SW 1271 (cell line): ENCODE measurements at places on chromosomes 11 and 22.

DNA sequence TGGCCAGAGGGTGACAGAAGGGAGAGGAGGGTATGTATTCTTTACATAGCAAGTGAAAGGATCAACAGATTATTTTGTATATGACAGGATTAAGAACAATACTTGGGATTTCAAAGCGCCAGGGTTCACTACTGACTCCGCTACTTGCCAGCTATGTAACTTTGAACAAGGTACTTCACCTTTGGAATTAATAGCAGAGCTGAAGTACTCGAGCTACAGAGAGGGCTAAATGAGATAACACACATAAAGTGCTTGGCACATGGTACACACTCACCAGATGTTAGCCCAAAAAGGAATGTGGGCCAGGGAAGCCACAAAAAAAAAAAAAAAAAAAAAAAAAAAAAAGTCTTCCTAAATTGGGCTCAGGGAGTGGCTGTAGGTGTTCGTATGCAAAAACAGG is 408.4 kb downstream of the BUD13 start:
- DNase-seq, result no peak

DNA sequence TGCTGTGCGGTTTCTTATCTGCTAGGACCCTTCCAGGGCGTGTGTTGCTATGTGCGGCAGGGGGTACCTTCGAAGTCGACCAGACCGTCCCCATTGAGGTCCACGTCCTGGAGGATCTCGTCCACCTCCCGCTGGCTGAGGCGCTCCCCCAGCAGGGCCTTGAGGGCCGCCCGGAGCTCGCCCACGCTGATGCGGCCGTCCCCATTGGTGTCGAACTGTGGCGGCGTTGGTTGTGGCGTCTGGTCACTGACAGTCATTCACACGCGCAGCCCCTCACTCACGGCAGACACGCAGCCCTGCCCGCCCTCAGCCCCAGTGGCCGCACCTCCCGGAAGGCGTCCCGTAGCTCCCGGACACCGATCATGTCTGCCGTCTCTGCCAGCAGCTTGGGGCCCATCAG is 3.5 kb downstream of the CABP2 start:
- DNase-seq, result no peak

- DNase-seq, result no peak
Measured at GRCh38 chr11:69401715-69402114, 79.7 kb upstream of the LINC01488 start.

DNA sequence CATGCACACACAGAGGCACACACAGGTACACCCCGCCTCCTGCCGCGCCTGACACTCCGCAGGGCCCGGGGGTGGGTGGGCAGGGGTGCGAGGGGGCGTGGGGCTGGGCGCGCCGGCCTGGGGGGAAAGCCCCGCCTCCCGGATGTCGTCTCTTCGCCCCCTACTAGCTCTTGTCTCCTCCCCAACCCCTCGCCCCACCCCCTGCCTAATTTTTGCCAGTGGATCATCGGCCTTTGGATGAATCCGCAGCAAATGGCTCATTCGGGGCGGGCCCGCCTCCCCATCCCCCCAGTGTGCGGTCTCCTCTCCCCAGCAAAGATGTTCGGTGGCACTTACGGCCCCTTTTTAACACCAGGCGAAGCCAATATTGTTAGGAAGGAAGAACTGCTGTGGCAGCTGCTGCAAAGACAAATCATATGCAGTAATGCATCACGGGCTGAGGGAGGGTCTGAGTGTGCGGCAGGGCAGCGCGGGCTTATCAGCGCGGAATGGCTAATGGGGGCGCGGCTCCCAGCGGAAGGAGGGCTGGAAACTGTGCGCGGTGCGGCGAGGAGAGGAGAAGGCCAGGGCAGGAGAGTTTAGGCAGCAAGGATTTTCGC is 13.4 kb upstream of the NECTIN1 start:
- DNase-seq, result no peak

GRCh38 chr11:58493676-58494075 is 14.2 kb downstream of the OR5B21 start:
- no peak for DNase-seq

DNA sequence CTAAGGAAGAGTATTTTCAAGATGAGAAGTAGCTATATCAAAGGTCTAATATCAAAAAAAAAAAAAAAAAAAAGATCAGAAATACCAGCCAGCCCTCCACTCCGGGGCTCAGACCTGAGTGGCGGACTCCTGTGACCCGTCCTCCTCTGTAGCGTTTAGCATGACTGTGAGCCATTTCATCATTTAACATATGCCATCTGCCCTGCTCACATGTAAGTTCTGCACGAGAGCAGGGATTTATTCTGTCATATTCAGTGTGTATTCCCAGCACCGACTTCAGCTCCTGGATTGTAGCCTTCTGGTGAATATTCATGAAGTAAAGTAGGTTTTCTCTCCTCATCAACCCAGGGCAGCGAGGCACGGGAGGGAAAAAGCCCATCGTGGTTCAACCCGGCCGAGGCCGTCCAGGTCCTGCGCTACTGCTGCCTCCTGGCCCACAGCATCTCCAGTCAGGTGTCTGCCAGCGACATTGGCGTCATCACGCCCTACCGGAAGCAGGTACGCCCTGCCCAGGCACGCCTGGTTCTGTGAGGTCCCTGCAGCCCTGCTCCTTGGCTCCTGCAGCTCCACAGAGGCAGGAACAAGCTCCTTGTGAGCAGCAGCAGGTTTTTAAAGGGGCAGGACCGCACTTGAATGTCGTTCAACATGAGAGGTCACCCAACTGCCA is 12.7 kb upstream of the PANX2 start:
- DNase-seq, result no peak

DNA sequence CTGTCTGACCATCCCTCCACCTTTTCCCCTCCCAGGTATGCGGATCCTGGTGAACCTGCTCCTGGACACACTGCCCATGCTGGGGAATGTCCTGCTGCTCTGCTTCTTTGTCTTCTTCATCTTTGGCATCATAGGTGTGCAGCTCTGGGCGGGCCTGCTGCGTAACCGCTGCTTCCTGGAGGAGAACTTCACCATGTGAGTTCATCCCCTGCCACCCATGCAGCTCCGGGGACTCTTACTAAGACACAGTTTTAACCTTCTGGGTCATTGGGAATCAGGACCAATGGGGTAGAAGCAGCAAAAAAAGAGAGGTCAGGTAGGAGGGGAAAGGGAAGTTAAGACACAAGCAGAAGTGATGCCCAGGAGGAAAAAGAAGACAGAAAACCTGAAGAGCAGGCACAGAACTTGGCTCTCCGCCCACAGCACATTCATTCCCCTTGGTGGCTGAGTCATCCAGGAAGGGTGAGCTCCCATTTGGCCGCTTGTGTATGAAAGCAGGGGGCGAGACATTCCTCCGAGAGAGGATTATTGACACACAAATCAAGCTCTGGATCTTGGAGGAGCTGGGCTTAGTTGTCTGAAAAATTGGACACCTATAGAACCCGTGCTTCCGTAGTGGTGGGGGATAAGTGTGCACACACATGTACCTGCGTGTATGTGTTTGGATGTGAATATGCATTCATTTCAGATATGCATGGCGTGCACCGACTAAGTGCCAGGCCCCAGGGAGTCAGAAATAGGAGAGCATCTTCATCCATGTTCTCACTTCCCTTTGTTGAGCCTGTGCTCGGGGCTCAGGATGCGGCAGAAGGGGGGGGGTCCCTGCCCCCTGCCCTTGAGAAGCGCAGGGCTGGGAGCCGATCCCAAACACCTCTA is 64.2 kb downstream of the CACNA1I start:
- peak; percentile 75 for DNase-seq

DNA sequence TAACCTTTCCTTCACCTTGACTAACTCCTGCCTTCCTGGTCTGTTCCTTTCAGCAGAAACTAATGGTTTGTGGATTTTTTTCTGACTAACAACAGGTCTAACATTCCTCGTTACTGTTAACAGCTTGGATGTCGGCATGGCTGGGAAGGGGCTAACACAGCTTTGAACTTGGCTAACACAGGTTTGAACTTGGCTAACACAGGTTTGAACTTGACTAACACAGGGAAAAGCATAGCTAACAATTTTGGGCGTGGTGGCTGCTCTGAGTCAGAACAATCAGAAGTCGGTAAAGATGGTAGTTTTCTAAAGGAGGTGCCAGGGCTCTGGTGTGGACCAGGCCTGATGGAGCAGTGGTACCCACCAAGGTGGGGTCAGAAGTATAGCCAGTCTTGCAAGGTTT is 16.1 kb downstream of the MIAT start:
- no peak for DNase-seq

DNA sequence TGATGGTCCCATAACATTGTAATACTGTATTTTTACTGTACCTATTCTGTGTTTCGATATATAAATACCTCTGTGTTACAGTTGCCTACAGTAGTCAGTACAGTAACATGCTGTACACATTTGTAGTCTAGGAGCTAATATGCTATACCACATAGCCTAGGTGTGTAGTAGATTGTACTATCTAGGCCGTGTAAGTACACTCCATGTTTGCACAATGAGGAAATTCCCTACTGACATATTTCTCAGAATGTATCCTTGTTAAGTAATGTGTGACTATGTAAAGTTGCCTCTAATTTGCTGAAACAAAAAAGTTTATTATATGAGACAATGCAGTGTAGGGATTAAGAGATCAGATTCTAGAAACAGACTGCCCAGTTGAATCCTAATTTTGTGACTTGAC is 21.3 kb downstream of the CAPRIN1 start:
- no peak for DNase-seq

GRCh38 chr22:25563761-25564319 is 635 bp upstream of the GRK3 start:
- no peak for DNase-seq

DNA sequence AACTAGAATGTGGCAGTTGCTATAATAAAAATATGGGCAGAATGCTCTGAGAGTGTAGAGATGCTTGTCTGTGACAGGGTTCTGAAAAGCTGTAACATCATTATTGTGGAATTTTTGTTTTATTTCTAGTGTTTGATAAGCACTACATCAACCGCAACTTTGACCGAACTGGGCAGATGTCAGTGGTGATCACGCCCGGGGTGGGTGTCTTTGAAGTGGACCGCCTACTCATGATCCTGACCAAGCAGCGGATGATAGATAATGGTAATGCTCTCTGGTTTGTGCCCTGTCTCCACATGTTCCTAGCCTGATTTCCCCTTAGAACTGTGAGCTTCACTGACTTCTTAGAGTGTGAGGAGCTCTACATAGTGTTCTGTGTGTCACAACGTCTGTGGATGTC is 48.8 kb downstream of the DEPDC5 start:
- DNase-seq, result no peak

DNA sequence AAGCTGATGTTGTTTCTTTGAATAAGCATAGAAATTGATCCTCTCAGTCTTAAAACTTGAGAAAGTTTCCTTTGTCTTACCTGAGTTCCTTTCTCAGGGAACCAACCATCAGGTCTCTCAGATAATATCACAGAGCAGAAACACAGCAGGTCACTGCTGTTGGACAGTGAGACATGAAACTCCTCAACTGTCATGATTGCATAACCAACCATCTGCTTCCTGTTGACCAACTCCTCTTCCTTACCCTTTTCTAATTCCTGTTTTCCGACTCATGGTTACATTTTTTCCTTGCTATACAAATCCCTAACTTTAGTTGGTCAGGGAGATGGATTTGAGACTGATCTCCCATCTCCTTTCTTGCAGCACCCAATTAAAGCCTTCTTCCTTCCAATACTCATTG is 845.3 kb downstream of the FAM181B start:
- DNase-seq, result no peak

GRCh38 chr11:15883455-15883920 is 472.9 kb downstream of the SOX6 start:
- no peak for DNase-seq

DNA sequence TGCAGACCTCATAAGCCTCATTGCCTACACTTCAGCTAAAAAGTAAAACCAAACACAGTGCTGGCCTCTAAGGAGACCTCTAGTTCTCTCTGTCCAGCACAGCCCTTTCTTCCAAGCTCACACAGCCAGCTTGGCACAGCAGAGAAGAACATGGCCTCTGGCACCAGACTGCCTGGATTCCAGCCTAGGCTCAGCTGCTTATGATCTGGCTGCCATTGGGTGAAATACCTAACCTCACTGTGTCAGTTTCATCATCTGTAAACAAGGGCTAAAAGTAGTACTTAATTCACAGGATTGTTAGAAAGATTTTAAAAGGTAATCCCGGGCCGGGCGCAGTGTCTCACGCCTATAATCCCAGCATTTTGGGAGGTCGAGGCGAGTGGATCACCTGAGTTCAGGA is 9.9 kb upstream of the ACER3 start:
- DNase-seq, result no peak

GRCh38 chr11:114400216-114400914 is at the start of the genes C11orf71 and RBM7:
Gene C11orf71, minus strand, starts transcription at chr11:114400511. Its CDS starts 180 bp downstream, at chr11:114400331.
Gene RBM7, plus strand, starts transcription at chr11:114400666. Its CDS starts 6 bp downstream, at chr11:114400672.
- DNase-seq, result peak; percentile 87

DNA sequence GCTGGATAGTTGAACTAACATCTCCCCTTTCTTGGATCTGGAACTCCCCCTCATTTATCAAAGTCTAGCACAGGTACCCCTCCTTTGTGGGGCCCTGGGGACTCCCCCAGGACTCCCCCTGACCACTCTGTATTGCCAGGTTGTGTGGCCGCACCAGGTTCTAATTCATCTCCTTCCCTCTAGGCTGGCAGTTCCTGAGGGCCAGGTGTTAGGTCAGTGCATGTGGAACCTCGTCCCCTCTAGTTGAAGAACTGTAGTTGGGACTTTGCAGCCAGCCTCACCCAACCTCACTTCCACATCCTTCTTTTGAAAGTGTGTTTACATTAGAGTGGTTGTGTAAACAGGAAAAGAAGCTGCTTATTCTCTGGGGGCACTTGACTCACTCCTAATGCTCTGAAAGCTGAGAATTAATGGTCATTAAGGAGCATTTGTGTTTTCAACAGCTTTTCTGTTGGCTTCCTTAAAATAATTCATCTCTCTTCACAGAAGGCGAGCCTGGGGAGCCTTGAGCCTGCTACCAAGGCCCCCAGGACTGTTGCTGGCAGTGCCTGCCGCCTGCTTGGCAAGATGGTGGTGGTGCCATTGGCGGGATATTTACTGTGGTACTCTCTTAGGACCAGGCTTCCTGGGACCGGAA is 11.8 kb downstream of the UPB1 start:
- DNase-seq, result no peak

DNA sequence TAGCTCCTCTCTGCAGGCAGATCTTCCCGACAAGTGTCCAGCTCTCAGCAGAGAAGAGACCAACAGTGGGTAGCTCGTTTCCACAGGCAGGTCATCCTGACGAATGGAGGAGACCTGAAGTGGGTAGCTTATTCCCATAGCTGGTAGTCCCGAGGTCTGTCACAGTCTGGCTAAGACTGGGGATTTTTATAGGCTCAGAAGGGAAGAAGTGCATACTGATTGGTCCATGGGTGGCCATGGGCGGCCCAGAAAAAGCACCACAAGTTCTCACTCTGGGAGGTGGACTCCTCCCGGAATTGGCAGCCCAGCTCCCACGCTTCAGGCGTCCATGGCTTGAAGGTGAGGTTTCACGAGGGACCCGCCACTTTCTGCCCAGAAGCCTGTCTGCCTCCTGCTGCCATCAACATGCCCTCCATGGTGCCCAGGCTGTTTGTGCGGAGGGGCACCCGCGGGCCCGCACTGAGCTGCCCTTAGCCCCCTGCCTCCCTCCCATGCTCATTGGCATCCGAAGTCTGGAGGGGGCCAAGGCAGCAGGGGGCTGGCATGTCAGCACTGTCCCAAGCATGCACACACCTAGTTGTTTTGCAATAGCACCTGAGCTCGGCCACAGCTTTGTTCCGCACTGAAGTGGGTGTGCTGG is 9.9 kb upstream of the MAP6 start:
- no peak for DNase-seq

- no peak for DNase-seq
Measured at GRCh38 chr11:46345881-46346484, 1.3 kb upstream of the DGKZ start.

GRCh38 chr22:30224161-30224857 is 22.2 kb downstream of the LIF start:
- DNase-seq, result peak; percentile 73
